ENCODE measurements at places on chromosomes 3 and 15. TPM values are rescaled to one million over a fixed set of nuclear protein-coding genes. Genes with fewer than 3 reads are reported as not detected.

Gene IQCF5
- not detected for total RNA-seq

Gene DPP8
- total RNA-seq, result 58.6 TPM

Gene FEZF2
- total RNA-seq, result not detected

Gene TM4SF1
- not detected for total RNA-seq

Gene FAM107A
- total RNA-seq, result not detected

Gene PRKCD
- 16.6 TPM for total RNA-seq

Gene CLDN18
- total RNA-seq, result not detected

Gene DPPA4
- total RNA-seq, result not detected

Gene CYP8B1
- total RNA-seq, result not detected

Gene NANOGP8
- not detected for total RNA-seq

Gene C3orf20
- total RNA-seq, result 0.44 TPM

Gene BFSP2
- total RNA-seq, result not detected

Gene SH3GL3
- not detected for total RNA-seq

Gene GUCA1C
- total RNA-seq, result not detected

Gene ROBO2
- not detected for total RNA-seq

Gene PAQR5
- not detected for total RNA-seq

Gene LHFPL4
- total RNA-seq, result not detected

Gene GOLGA6B
- not detected for total RNA-seq

Gene ANAPC13
- 41.1 TPM for total RNA-seq

Gene LRRN1
- total RNA-seq, result 0.23 TPM

Gene OSBPL10
- total RNA-seq, result not detected

Gene STRIT1
- total RNA-seq, result not detected

Gene HYAL3
- total RNA-seq, result 5.4 TPM

Gene RASGRP1
- total RNA-seq, result 125 TPM

Gene ABI3BP
- not detected for total RNA-seq

Gene IGSF10
- not detected for total RNA-seq

Gene COL8A1
- not detected for total RNA-seq

Gene LDHAL6B
- not detected for total RNA-seq

Gene SENP5
- 44.3 TPM for total RNA-seq

Gene CD200R1
- 30.1 TPM for total RNA-seq

Gene SGO1
- total RNA-seq, result 0.55 TPM

Gene GRAMD1C
- 2.8 TPM for total RNA-seq

Gene KLHL6
- 56.1 TPM for total RNA-seq

Gene IGF2BP2
- total RNA-seq, result not detected
